Body of pancreas (tissue), 4 donors: ENCODE measurements at places on chromosomes 6 and 20. TPM values are rescaled to one million over a fixed set of nuclear protein-coding genes. Genes with fewer than 3 reads are reported as not detected.

The MYT1 gene
- not detected for total RNA-seq

The EBF4 gene
- total RNA-seq = 13.0 TPM

The NMBR gene
- total RNA-seq = not detected

The PBOV1 gene
- total RNA-seq = not detected

- no peaks in the 10 kb centered on the region for H3K27me3 ChIP-seq
- no peak for DNase-seq
- H3K4me1 ChIP-seq = peaks cover 30% of the 10 kb centered on the region
- no peak overlapping the region for H3K4me3 ChIP-seq
- H3K27ac ChIP-seq = peak overlapping the region; percentile 55
Measured at GRCh38 chr6:21150667-21151066, 442.9 kb upstream of the SOX4 start.

DNA sequence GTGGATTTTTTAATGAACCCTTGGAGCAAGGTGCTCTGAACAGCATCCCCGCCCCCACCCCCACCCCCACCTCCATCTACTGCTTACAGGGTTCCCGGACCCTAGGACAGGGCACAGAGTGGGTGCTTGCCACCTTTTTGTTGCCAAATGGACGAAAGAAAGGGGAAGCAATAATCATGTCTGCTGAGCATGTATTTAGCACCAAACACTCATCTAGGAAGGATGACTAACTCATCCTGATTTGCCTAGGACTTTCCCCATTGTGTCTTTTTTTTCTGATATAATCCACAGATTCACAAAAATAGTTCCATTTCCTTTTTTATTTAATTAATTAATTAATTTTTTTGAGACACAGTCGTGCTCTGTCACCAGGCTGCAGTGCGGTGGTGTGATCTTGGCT, 1.2 kb upstream of the PLTP start:
- no peak overlapping the region for H3K27ac ChIP-seq
- no peak overlapping the region for H3K4me3 ChIP-seq
- H3K36me3 ChIP-seq = no peaks in the 10 kb centered on the region
- H3K4me1 ChIP-seq = peaks cover 18% of the 10 kb centered on the region
- DNase-seq = no peak

DNA sequence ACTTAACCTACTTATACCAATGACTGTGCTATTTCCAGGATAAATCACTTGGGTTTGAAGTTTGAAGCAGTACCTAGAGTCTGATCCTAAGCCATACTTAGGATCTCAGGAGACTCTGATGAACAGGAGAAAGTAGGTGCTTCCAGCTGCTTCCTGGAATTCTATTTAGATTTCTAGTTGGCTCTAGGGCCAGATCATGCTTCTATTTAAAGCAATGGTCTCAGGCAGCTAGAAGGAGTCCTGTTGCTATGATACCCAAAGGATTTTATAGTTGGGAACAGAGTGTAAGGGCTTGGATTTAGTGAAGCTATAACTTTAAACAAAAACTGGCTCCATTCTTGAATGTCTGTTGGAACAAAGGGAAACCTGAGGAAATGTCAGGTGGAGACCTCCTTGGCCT, 52.4 kb upstream of the TINAG start:
- DNase-seq = no peak
- no peaks in the 10 kb centered on the region for H3K27me3 ChIP-seq
- H3K4me1 ChIP-seq = no peaks in the 10 kb centered on the region

GRCh38 chr20:6492271-6493055, 275.0 kb upstream of the BMP2 start:
- H3K4me3 ChIP-seq = no peak overlapping the region
- no peak overlapping the region for H3K27ac ChIP-seq
- DNase-seq = no peak
- H3K27me3 ChIP-seq = no peaks in the 10 kb centered on the region
- no peaks in the 10 kb centered on the region for H3K36me3 ChIP-seq

DNA sequence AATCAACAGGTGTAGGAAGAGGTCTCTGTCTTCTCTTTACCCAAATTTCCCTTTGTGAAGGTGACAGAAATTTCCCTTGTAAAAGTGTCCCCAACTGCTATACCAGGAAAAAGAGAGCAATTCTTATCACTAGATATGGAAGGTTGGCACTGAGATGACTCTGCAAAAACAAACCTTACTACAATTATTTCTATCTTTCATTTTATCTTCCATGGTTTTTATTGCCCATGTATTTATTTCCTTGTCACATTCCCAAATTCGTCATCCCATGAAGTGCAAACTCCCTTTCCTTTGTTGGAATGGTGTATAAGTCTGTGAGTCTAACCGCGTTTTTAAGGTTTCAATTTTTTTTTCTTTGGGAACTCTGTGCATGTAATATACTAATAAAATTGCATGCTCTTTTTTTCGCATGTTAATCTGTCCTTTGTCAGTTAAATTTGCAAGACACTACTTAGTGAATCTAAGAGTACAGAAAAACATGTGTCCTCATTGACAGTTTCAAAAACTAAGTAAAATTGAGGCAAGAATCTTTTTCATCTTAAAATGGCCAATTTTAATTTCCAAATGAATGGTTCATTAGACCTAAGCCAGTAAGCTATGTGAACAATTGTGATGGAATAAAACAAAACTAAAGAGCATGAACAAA, 35.4 kb upstream of the HFE start:
- H3K36me3 ChIP-seq = no peaks in the 10 kb centered on the region
- H3K27ac ChIP-seq = no peak overlapping the region

DNA sequence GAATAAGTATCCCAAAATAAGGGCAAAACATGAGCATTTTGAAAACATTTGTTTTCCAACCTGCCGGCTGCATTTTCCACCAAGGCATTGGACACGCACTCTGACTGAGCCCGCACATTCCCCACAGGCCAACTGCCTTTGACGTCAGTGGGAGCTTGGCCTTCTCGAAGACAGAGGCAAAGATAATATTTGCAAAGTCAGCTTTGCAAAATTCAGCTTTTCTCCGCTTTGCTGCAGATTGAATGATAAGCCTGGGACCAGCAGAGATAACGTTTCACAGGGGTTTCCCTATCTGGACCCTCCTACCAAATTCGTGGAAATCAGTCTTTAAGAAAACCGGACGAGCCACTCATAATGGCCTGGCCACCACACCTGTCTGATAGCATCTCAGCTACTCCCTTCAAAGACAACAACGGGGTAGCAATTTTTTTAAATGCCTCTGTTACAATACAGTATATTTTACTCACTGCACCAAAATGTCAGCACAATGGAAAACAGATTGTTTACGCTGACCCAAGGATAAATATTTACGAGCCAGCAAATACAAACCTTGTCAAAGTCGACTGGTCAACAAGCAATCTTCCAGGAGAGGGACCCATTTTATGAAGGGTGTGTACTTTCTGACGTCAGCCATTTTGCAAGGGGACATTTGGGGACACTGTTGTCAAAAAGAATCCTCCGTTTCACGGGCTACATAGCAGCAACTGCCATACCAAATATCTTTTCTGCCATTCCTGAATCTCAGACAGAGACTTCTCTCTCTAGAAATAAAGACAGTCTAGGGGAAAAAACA, 100.5 kb downstream of the TFAP2A start:
- H3K36me3 ChIP-seq = no peaks in the 10 kb centered on the region
- no peaks in the 10 kb centered on the region for H3K27me3 ChIP-seq
- no peaks in the 10 kb centered on the region for H3K4me1 ChIP-seq
- H3K27ac ChIP-seq = no peak overlapping the region
- no peak overlapping the region for H3K4me3 ChIP-seq

- H3K36me3 ChIP-seq = no peaks in the 10 kb centered on the region
- H3K4me3 ChIP-seq = no peak overlapping the region
- H3K4me1 ChIP-seq = peaks cover 8% of the 10 kb centered on the region
- no peak overlapping the region for H3K27ac ChIP-seq
Measured at GRCh38 chr6:1306133-1306532, 5.8 kb upstream of the FOXQ1 start.

DNA sequence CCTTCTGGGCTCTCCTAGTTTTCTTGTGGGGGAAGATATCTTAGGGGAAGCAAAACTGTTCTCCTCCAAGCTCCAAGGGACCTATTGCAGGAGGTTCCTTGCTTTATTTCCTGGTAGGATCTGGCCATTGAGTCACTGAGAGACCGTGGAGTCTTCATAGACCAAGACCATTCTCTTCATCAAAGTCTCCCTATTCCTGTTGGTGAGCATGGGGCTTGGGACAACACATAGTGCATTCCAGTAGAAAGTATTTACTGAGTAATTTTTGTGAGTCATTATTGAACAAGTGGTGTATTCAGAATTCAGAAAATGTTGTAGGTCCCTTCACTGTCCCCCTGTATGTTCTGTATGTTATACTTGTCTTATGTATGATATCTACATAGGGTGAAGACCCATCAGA, 133.6 kb downstream of the CDH26 start:
- no peak overlapping the region for H3K27ac ChIP-seq
- no peak for DNase-seq
- H3K27me3 ChIP-seq = no peaks in the 10 kb centered on the region
- no peaks in the 10 kb centered on the region for H3K36me3 ChIP-seq
- no peak overlapping the region for H3K4me3 ChIP-seq

DNA sequence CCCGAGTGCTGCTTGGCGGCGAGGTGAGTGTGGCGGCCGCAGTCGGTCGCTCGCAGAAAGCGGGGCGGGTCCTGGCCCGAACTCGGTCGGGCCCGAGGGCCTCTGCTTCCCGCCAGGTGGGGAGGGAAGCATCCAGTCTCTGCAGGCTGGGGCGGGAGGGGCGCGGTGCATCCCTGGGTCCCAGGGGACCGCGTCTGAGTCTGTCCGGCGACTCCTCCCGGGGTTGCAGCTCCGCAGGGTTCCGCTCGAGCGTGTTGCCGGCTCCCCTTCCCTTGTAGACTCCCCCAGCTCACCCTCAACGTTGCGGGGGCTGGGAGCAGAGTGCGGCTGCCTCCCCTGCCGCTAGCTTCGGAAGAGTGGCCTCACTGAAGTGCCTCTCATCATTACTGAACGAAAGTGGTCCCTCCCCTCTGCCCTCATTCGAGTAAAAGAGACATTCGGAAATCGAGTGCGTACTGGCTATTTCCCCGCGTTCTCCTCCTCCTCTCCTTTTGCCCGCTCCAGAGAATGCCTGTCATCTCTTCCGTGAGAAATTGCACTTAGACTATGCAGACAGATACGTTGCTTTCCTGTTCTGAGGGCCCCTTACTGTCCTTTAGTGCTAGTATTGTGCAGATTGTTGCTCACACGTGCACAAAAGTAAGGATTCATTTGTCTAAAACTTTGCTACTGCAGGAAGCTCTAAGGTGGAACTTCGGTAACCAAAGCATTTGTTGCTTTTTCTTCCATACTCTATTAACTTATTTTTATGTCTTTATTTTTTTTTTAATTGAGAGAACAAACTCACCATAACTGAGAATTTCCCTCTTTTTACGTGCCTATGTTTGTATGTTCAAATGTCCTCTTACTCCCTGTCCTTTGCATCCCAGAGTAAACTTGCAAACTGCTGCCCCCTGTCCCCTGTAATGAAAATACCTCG, 751 bp downstream of the MAP3K4 start:
- peak overlapping the region; percentile 95 for H3K4me3 ChIP-seq
- no peaks in the 10 kb centered on the region for H3K36me3 ChIP-seq
- DNase-seq = peak; percentile 64
- no peaks in the 10 kb centered on the region for H3K27me3 ChIP-seq
- H3K4me1 ChIP-seq = peaks cover 24% of the 10 kb centered on the region

- H3K4me1 ChIP-seq = peaks cover 7% of the 10 kb centered on the region
- no peaks in the 10 kb centered on the region for H3K27me3 ChIP-seq
Measured at GRCh38 chr6:132959639-132960326, 145.4 kb downstream of the RPS12 start.

DNA sequence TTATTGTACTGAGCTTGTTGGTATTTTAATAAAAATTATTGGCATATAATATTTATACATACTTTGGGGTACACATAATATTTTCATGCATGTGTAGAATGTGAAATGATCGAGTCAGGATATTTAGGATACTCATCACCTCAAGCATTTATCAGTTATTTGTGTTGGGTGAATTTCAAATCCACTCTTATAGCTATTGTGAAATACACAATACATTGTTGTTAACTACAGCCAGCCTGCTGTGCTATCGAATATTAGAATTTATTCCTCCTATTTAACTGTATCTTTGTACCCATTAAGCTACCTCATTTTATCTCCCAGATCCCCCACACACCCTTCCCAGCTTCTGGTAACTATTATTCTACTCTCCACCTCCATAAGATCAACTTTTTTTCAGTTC, 14.6 kb upstream of the MICB start:
- no peaks in the 10 kb centered on the region for H3K27me3 ChIP-seq
- no peak overlapping the region for H3K4me3 ChIP-seq
- no peak for DNase-seq

DNA sequence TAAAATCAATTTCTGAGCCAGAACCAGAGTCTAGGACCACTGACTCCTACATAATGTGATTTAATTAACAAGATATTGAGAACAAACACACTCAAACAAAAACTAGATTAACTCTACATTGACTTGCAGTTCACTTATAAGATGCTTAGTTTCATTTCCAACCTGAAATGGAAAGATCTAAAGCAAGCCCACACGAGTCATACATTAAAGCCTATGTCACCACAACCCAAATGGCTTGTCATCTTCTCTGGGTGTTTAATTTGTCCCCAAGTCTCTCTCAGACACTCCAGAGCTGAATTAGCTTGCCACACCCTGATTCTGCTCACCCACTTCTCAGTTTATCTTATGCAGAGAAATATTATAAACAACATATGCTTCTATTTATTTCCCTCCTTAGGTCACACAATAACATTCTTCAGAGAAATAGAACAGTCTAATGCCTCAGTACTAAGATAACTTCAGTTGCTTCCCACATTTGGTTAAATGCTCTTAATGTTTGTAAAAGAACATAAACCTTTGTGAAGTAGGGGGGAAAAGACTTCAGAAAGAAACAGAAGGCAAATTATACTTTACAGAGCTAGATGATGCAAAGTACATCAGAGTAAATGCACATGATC, 8.8 kb upstream of the FBXO30 start:
- no peaks in the 10 kb centered on the region for H3K27me3 ChIP-seq
- no peaks in the 10 kb centered on the region for H3K4me1 ChIP-seq
- no peak overlapping the region for H3K27ac ChIP-seq
- no peaks in the 10 kb centered on the region for H3K36me3 ChIP-seq

DNA sequence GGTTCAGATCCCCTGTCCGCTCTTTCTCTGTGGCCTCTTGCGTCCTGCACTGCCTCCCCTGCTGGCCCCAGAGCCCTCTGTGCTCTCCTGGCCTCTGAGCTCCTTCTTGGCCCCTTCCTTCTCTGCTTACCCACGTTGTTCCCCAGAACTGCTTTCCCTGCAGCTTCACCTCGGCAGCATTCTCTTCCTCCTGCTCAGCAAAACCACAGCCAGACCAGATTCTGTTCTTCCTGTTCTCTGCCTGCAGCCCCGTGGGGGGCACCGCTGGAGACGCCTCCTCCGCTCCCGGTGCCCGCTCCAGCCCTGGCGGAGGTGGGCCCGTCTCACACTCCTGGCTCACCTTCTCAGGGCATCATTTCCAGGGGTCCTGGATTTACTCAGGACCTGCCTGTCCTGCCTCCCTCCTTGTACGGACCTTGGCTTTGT, 59.7 kb downstream of the TCP11 start:
- no peak for DNase-seq
- H3K4me1 ChIP-seq = no peaks in the 10 kb centered on the region
- no peaks in the 10 kb centered on the region for H3K27me3 ChIP-seq
- H3K4me3 ChIP-seq = no peak overlapping the region
- no peak overlapping the region for H3K27ac ChIP-seq
- peaks cover 14% of the 10 kb centered on the region for H3K36me3 ChIP-seq
